ENCODE measurements at places on chromosomes 4 and X.

GRCh38 chrX:720825-721224 is 90.2 kb downstream of the SHOX start:
- no peak for DNase-seq

GRCh38 chr4:101199507-101200285 is 147.6 kb downstream of the PPP3CA start:
- DNase-seq: no peak

- no peak for DNase-seq
These were observed 3.8 kb downstream of the ZFX start for GRCh38 chrX:24153178-24153795.

GRCh38 chr4:101198682-101199339 is 148.5 kb downstream of the PPP3CA start:
- no peak for DNase-seq

DNA sequence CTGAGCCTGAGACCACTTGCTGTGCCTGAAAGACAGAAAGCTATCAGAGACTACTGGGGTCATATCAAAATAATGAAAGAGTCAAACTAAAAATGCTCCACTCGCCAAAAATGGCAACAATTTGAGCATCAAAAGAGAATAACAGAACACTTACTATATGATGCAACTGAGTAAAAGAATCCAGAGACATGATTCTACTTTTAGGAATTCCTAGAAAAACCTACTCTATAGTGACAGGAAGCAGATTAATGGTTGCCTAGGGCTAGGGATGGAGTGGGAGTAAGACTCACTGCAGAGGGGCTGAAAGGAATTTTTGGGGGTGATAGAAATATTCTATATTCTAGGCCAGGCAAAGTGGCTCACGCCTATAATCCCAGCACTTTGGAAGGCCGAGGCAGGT is 29.4 kb upstream of the SLAIN2 start:
- no peak for DNase-seq

DNA sequence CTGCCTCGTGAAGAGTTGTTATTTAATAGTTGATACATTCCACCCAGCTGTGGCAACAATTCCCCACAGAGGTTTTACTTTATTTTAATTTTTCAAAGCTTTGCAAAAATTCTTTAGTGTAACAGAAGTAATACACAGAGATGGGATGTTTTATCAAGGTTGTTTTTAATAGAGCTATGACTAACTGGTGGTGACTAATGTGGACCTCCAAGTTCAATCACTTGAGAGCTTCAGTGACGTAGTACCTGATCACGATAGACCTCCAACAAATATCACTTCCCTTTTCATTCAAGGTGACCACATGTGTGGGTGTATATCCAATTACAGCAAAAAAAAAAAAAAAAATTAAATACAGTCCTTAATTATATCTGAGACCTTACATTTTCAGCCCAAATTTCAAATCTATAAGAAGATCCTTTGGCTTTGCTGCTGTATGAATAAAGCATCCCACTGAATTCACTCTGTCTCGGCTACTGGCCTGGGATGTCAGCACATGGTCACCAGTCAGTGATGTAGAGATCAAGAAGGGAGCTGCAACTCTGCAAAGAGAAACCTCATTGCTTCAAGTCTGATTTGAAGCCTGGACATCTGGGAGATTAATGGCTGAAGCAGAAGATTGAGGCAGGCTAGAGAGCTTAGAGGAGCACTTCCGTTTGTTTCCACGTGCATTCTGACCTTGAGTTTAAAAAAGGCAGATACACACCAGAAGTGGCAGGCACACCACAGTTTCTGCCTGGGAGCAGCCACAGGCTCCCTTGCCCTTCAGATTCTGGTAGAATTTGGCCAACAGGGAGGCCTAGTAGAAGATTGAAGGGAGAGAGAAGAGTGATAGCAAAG is 345.9 kb upstream of the NOCT start:
- DNase-seq: no peak

- no peak for DNase-seq
These were observed 41.8 kb upstream of the VEGFC start for GRCh38 chr4:176834531-176834930.

DNA sequence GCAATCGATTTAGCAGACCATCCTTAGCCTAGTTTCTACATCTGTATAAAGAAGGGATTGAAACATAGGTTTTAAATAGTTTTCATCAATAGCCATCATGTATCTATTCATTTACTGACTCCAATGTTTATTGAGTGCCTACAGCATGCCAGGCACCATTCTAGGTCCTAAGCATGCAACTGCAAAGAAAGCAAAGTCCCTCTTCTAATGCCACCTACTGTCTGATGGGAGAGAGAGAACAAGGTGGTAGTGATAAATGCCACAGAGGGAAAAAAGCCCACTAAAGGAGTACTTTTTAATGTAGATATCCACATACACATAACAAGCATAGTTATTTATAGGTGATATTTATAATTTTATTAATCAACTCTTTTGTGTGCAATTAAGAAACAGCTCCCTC is 67.6 kb upstream of the PPARGC1A start:
- DNase-seq: no peak

- DNase-seq: no peak
These were observed 54.5 kb upstream of the SMARCA5 start for GRCh38 chr4:143458966-143459365.

DNA sequence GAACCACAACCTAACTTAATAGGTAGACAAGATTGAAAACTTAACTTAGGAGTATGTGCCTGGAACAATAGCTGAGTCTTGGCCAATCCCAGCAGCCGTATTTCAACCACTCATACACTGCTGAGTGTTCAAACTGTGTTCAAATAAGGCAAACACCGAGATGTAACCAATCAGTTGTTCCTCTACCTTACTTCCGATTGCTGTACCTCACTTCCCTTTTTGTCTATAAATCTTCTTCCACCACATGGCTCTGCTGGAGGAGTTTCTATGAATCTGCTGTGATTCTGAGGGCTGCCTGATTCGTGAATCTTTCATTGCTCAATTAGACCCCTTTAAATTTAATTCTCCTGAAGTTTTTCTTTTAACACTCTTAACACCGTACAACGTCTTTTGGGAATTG is 108.0 kb downstream of the ANAPC4 start:
- DNase-seq: no peak

GRCh38 chr4:189504220-189504619 is 436.5 kb upstream of the FRG1 start:
- DNase-seq: no peak

- no peak for DNase-seq
These were observed 13.3 kb downstream of the OFD1 start for GRCh38 chrX:13747836-13748235.

GRCh38 chr4:182809417-182810102 is 107.6 kb downstream of the DCTD start:
- no peak for DNase-seq

DNA sequence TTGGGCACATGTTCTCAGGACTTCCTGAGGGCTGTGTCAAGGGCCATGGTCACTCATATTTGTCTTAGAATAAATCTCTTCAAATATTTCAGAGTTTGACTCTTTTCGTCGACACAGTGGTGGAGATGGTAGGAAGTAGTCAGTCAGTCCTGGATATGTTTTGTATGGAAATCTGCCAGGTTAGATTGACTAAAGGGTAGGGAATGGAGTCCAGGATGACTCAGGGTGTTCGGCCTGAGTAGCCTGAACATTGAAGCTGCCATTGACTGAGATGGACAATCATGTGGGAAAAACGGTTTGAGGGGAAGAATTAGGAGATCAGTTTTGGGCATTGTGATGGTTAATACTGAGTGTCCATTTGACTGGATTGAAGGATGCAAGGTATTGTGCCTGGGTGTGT is 177.1 kb upstream of the CENPE start:
- no peak for DNase-seq

DNA sequence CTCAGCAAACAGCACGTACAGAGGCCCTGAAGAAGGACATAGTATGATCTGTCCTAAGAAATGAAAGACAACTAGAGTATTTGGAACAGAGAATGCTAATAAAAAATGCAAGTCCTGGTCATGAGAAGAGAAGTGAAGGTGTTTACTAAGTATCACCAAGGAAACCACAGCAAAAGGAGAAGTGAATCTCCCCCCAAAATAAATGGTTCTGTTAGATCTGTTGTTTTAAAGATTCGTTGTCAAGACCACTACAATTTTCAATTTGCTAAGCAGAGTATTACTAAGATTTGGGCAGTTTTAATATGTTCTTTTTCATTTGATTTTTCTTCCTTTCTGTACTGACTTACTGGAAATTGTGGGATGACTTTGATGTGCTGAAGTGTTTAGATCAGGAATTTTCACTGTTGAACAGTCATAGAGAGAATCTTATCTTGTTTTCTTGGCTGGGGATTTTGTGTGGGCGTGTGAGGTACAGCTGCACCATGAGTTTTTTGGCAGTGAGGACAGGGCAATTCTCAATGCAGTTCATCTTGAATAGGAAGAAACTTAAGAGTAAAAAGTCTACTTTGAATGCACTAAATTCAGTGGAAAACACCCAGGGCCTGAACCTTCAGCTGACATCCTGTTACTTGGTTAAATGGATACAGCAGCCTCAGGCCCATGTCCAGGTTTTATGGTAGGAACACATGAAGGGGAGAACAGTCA is 132.2 kb downstream of the STIM2 start:
- peak; percentile 49 for DNase-seq

- DNase-seq: peak; percentile 11
These were observed 64.5 kb downstream of the SMC1A start for GRCh38 chrX:53357799-53358530.

DNA sequence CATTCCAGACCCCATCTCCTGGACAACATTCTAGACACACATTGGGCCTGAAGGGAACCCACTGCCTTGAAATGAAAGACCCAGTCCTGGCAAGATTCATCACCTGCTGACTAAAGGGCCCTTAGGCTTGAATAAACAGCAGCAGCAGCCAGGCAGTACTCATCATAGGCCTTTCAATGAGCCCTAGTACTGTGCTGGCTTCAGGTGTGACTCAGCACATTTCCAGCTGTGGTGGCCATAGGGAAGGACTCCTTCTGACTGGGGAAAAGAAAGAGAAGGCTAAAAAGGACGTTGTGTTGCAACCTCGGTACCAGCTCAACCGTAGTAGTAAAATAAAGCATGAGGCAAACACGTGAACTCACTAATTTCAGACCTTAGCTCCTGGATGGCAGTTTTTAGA is 344.0 kb downstream of the ACTRT1 start:
- DNase-seq: no peak

- DNase-seq: no peak
These were observed 287.4 kb downstream of the CHIC1 start for GRCh38 chrX:73850124-73851013.

GRCh38 chr4:62449538-62449937 is 1249.4 kb downstream of the ADGRL3 start:
- no peak for DNase-seq

- DNase-seq: peak; percentile 10
These were observed at the start of gene RNF128 for GRCh38 chrX:106726485-106727437. RNF128 (plus strand) TSS chrX:106726701; CDS start chrX:106726914, 213 bp downstream.

GRCh38 chr4:1413204-1413663 is 7.0 kb upstream of the NKX1-1 start:
- no peak for DNase-seq

- no peak for DNase-seq
These were observed 187.9 kb downstream of the EPHA5 start for GRCh38 chr4:65482410-65482809.

DNA sequence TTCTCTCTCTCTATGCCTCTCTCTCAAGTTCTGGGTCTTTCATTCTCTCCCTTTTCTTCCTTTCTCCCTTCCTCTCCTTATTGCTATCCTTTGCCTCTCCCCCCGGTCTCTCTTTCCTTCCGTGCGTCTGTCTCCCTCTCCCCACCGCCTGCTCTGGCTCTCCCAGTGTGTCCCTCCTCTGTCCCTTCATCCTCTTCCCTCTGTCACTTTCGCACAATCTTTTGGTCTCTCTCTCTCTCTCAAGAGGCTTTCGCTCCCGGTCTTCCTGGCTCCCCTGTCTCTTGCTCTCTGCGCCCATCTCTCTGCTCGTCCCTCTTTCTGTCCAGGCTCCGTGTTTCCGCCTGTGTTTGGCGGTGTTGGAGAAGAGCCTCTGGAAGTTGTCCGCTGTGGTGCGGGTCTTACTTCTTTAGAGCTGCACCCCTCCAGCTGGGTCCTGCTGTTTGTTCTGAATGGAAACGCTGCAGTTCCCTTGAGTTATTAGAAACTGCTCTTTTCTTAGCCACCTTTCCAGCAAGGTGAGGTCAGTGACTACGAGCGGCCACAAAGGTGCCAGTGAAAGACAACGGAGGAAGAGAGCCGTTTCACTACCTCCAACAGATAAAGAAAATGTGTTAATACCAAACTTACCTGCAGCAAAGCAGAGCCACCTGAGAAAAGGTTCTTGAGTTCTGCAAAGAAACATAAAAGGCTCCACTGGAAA is 1.1 kb downstream of the BMPR1B start:
- peak; percentile 16 for DNase-seq

- DNase-seq: peak; percentile 60
These were observed 1.6 kb downstream of the PPP3CA start for GRCh38 chr4:101345596-101346350.

- no peak for DNase-seq
These were observed 196.3 kb upstream of the HHIP start for GRCh38 chr4:144449611-144450010.

DNA sequence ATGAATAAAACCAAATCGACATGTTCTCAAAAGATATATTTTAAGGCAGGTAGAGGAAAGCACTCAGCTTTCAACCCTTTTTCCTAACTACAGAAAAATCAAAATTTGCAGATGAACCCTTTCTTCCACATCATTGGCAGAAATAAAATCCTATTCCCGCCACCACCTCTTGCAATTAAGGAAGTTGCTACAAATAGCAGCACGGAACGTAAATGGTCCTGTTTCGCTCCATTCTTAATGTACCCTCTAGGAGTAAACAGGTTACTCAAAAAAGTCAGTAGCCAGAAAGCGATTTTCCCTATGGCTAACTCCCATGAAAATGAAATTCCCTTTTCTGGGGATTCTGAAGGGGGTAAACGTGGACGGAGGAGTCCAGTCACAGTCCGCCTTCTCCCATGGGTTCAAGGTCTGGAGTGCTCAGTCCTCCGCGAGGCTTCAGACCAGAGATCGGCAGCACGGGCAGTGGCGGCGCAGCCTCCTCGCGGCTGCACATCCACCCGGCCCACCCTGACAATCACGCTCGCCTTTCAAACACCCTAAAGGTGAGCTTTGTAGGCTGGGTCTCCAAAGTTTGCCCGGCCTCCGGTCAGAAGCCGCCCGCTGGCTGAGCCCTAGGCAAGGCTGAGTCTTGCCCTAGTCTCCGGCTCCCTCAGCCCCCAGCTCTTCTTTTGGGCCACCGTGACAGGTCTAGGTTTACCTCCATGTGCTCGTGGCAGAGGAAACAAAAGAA is 1.8 kb downstream of the ATP11C start:
- DNase-seq: no peak

- no peak for DNase-seq
These were observed 49.0 kb downstream of the AMMECR1 start for GRCh38 chrX:110268886-110269285.

GRCh38 chrX:69618803-69619202 is 2.9 kb downstream of the EDA start:
- DNase-seq: no peak

DNA sequence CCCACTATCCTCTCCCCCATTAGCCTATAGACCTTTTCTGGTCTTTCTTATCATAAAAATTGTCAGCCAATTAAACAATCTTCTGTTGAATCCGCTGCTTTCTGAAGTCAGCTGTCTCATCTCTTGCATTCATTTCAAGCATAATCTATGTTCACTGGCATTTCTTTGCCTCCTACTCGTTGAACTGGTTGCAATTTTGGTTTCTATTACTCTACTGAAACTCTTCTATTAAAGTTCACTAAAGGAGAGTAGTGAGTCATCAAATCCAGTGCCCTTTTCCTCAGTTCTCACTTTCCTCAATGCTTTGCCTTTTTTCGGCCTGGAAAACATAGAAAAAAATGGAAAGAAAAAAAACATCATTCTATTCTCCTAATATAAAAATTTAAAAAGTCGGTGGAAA is 23.9 kb upstream of the CXCL13 start:
- DNase-seq: no peak

- DNase-seq: no peak
These were observed 245.1 kb upstream of the ETNPPL start for GRCh38 chr4:109007976-109008375.
